Midbrain (tissue), 1 donor: ENCODE measurements at places on chromosomes 7 and 10.
A peak's percentile ranks its signal among the peaks of the same experiment; 100 is the strongest.

- DNase-seq: no peak
Observed at GRCh38 chr7:14687777-14688176, 214.8 kb downstream of the DGKB start.

- peak; percentile 65 for DNase-seq
Observed at GRCh38 chr7:964401-965231, 10.1 kb upstream of the ADAP1 start.

DNA sequence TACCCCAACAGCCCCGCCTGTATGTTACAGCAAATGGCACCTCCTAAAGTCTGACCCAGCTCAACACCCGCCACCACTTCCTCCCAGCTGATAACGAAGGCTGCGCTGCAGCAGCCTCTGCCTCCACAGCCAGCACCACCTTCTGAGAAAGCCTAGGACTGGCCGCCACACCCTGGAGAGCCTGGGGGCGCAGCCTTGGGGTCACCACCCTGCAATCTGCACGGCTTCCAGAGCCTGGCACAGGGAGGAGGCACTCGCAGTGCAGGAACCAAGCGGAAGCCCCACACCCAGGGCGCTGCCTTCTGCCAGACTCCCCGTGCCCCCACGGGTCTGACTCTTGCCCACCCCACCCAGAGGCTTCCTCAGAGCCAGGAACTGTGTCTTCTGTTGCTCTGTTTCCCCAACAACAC is 112.5 kb downstream of the MAD1L1 start:
- DNase-seq: no peak

GRCh38 chr10:93068411-93069244 is 5.1 kb upstream of the CYP26A1 start:
- DNase-seq: no peak

GRCh38 chr10:31594347-31594873 is 275.4 kb downstream of the ZEB1 start:
- no peak for DNase-seq

DNA sequence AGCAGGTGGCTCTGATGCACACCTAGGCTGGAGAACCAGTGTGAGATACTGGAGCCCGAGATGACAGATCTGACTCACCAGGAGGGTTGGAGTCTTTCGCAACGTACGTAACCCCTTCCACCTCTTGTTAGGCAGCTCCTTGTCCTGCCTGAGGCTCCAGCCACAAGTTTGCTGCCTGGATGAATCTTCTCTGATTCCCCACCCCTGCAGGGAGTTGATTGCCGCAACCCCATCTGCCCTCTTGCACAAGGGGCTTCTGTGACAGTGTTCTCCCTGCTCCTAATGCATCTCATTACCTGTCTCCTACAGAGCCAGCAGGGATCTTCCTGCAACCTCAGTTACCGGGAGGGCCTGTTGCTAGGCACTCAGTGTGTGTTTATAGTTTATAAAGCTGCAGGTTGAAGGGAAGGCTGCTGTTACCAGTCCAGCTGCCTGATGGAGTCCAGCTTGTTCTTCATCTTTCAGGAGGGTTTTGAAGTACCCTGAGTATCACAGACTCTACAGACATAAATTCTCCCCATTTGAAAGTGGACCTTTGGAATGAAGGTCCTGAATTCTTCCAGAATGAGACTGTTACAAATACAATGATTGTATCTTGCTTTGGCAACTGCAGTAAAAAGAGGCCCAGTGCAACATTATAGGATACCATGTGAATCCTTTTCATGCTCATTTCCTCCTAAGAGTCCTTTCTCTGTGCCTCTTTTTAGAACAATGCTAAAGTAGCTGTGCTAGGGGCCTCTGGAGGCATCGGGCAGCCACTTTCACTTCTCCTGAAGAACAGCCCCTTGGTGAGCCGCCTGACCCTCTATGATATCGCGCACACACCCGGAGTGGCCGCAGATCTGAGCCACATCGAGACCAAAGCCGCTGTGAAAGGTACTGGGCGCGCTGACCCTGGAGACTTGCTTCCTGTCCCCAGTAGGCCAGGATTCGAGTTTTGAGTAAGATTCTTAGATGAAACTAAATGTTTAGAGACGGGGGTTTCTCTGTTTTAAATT is 6.5 kb downstream of the MDH2 start:
- DNase-seq: peak; percentile 26

DNA sequence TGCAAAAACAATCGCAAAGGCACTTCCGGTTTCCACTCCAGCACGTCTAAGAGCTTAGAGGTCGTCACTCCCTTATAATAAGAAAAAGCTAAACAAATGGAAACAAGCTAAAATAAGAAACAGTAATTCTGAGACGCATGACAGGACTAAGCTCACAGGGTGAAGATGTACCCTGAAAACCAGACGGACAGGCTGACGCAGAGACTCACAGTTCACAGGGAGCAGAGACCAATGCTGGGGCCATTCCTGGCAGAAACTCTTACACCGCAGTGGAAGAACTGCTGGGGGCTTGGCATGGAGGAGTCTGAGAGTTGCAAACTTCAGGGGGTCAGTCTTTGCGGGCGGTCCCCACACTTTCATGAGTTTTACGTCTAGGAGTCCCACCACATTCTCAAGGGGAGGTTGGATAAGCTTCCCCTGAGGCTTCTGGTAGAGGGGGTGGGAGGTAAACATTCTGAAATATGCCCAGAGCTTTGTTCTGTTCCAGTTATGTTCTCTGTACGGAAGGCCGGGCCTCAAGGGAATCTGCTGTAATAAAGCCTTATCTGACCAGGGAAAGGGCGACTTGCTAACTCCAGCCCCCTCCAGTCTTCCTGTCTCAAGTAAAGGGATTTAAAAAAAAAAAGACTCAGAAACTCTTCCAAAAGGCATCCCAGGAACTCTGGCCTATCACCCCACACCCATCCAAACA is 47.8 kb downstream of the BRI3 start:
- no peak for DNase-seq

DNA sequence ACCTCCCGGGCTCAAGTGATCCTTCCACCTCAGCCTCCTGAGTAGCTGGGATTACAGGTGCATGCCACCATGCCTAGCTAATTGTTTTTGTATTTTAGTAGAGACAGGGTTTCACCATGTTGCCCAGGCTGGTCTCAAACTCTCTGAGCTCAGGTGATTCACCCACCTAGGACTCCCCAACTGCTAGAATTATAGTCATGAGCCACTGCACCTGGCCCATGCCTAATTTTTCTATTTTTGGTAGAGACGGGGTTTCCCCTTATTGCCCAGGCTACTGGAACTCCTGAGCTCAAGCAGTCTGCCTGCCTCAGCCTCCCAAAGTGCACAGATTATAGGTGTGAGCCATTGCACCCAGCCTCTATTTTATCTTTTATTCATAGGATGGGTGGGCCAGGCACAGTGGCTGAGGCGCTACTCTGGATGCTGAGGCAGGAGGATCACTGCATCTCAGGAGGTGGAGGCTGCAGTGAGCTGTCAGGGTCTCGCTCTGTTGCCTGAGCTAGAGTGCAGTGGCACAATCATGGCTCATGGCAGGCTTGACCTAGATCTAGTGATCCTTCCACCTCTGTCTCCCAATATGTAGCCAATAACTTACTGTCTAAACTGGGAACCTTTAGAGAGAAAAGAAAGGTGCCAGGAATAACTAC is 31.3 kb upstream of the STOX1 start:
- DNase-seq: no peak

DNA sequence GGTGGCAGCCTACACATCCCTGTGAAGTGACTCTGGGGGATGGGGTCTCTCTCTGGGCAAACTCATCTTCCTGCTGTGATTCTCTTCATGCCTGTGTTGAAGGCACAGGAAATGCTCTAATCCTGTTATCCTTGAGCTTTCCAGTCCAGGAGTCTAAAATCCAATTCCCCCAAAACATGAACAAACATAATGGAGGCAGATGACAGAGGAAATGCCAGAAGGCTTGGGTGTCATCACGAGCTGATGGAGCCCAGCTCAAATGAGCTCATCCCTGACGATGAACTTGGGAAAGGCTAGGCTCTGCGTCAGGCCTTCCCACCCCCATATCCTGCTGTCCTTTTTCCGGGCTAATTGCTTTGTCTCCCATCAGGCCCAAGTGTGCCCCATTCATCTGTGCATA is 165.9 kb upstream of the PODXL start:
- no peak for DNase-seq

DNA sequence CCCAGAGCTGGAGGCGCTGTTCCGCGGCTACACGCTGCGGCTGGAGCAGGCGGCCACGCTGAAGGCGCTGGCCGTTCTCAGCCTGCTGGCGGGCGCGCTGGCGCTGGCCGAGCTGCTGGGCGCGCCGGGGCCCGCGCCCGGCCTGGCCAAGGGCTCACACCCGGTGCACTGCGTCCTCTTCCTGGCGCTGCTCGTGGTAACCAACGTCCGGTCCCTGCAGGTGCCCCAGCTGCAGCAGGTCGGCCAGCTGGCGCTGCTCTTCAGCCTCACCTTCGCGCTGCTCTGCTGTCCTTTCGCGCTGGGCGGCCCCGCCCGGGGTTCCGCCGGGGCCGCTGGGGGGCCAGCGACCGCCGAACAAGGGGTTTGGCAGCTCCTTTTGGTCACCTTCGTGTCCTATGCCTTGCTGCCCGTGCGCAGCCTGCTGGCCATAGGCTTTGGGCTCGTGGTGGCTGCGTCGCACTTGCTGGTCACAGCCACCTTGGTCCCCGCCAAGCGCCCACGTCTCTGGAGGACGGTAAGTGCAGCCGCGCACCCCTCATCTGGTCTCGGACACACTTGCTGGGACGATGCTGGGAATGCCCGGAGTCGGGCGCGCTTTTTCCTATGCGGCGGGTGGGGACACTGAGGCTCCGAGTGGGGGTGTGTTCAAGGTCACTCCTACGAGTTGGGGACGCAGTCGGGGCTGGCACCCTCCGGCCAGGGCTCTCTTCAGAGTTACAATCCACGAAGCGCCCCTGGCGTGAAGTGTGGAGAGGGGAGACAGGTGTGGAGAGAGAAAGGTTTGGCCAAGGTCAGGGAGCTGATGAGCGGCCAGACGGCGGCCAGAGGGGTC is 717 bp downstream of the ADCY1 start:
- peak; percentile 19 for DNase-seq

DNA sequence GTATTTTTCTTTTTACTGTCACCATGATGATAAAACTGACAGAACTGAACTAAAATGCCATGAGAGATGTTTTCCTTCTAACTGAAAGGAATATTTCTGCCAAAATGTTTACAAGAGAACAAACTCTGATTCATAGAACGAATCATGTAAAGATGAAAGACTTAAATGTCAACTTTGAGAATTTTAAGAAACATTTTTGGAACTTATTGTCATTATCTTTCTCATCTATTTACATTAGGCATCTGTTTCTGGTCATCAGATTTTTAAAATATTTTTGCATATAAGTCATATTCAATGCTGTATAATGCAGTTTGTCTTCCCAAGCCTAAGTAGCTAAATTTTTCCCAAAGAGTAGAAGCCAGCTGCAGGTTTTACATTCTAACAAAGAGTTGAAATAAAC is 358.5 kb downstream of the TFEC start:
- no peak for DNase-seq

DNA sequence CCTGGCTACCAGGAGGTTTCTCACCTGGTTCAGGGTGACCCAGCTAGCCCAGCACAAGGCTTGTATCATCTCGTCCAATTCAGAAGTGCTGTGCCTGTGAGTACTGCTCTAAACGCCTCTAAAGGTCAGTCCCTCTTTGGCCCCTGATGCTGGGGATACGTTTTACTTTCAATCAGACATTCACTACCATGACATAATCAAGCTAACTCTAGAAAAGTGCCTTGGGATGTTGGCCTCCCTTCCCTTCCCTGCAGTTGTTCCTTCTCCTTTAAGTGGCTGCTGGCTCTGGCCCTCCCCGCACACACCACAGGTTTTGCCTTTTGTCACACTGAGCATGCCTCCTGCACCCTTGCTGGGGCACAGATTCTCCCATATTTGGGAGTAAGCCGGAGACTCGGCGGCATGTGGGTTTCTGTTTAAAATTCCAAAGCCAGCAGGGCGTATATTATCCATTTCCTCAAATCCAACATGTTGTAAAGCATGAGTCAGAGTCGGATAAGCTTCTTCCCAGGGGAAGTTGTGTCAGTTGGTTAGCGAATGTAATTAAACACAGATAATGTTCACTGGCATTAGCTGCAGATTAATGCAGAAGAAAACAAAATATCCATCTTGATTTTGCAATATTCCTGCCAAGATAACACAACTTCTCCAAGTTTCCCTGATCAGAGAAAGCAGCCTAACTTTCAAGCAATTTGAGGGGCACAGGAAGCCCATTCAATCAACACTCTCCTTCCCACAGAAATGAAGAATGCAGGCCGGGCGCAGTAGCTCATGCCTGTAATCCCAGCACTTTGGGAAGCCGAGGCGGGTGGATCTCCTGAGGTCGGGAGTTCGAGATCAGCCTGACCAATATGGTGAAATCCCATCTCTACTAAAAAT is 31.8 kb upstream of the VCL start:
- no peak for DNase-seq

GRCh38 chr7:26850193-26850651 is 14.2 kb downstream of the SKAP2 start:
- no peak for DNase-seq

GRCh38 chr10:15325944-15326284 is 45.2 kb downstream of the FAM171A1 start:
- no peak for DNase-seq

GRCh38 chr10:47318706-47319105 is 3.5 kb upstream of the GDF2 start:
- no peak for DNase-seq

- no peak for DNase-seq
Observed at GRCh38 chr7:151780631-151781030, 96.3 kb downstream of the PRKAG2 start.
